ENCODE measurements at places on chromosomes 16 and 17. TPM values are rescaled to one million over a fixed set of nuclear protein-coding genes. Genes with fewer than 3 reads are reported as not detected.

RDM1 gene
- total RNA-seq, result under 0.01 TPM

MRPL58 gene
- 35.2 TPM for total RNA-seq

TBX21 gene
- total RNA-seq, result not detected

FKBP10 gene
- 182 TPM for total RNA-seq

Data from fibroblast of lung (primary cell).